ENCODE measurements at places on chromosomes 4 and X.

DNA sequence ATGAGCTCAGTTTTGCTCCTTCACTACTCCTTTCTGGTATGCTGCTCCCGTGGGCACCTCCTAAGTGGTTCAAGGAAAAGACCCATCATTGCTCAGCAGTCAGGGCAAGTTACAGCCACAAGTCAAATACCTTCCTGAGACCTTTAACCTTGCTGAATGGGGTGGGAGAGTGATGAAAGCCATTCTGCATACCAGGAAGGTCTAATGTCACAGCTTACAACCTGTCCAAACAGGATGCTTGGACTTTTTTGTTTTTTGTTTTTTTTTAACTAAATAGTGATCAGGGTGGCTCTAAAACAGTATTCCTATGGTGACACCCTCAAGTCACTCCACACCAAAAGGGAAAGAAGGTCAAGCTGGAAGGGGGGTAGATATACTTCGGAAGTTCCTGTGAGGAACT lies 93.1 kb downstream of the GPC3 start:
- no peak for DNase-seq

- DNase-seq = no peak
Measured at GRCh38 chrX:79147477-79147876, 3.0 kb downstream of the GPR174 start.

DNA sequence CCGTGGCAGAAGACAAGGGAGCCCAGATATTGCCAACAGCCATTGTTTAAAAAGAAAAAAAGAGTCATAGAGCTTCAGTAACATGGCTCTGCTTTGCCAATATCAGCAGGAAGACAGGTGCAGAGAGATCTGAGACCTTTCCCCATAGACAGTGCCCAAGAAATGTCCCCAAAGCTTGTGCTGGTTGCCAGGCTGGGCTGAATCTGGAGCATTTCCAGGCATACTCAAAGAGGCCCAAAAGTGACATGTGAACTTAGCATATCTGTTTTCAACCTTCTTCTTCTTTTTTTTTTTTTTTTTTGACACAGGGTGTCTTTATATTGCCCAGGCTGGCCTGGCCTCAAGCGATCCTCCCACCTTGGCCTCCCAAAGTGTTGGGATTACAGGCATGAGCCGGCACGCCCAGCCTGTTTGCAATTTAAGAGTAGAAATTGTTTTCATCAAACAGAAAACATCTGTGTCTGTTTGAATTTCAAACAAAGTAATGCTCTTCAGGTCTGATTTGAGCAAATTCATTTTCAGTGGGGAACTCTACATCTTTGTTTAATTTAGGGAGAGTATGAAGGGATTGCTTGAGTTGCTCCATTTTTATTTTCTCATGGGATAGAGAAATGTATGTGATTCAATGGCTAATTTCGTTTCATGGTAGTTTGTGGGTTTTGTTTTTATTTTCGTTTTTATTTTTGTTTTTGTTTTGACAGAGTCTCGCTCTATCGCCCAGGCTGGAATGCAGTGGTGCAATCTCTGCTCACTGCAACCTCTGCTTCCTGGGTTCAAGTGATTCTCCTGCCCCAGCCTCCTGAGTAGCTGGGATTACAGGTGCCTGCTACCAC lies 56.6 kb upstream of the RBM47 start:
- DNase-seq = no peak

GRCh38 chr4:26557164-26557563 lies 26.7 kb upstream of the TBC1D19 start:
- no peak for DNase-seq

GRCh38 chr4:107854356-107855022 lies 29.8 kb downstream of the SGMS2 start:
- DNase-seq = no peak
